ENCODE measurements at places on chromosomes 1 and 21.

DNA sequence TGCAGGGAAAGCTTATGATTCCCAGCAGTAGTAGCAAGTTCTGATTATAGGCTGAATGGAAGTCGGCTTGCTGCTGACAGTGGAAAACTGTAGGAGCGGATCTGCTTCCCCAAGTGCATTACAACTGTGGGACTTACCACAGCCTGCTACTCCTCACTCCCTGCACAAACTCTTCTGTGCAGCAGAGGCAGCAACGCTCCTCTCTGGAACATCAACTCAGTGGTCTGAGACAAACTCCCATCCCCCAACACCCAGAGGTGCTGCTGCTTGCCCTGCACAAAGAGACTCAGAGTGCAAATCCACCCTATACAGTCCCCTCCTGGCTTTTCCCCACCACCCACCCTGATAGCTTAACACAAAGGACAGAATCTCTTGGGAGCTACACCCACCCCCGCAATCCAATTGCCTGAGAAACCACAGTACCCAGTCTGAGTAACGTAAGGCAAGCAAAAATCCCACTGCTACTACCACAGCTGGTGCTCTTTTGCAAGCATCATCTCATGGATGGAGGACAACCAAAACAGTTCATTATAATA lies 1455.2 kb downstream of the AMY1C start:
- DNase-seq, result no peak

GRCh38 chr1:87497380-87498203 lies 168.9 kb downstream of the LMO4 start:
- no peak for DNase-seq

- DNase-seq, result no peak
Measured at GRCh38 chr1:196464480-196464941, 143.7 kb downstream of the KCNT2 start.

DNA sequence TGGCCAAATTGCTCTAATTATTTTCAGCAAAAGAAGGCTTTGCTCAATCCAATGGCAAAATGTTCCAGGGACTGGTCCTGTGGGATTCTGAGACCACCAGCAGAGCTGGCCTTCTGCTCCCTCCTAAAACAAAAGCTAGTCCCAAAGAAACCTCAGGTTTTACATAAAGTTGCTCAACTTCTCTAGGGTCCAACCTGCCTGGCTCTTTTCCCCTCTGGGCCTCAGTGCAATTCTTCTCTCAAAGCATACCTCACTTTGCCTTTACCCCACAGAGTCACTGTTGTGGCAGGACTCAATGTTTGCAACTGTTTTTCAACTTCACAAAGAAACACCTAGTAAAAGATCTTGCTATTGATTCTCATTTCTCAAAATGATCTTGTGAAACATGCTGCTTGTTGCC lies 39.8 kb downstream of the TBX15 start:
- DNase-seq, result no peak

DNA sequence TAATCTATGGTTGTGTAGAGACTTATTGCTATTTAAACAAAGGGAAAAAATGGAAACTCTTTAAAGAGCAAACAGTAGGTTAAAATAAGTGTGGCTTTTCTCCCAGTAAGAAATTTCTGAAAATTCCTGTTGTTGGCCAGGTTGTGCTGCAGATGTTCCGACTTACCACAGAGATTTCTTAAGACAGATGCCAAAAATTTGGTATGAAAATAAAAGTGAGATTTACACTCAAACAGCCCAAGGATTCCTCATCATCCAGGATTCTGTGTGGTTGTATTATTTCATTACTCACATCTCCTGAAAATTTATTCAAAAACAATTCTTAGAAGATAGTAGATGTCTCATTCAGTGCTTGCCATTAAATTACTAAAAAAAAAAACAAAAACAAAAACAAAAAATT lies 296.7 kb upstream of the PTBP2 start:
- no peak for DNase-seq

- no peak for DNase-seq
Measured at GRCh38 chr1:238951809-238952208, 434.6 kb upstream of the CHRM3 start.

DNA sequence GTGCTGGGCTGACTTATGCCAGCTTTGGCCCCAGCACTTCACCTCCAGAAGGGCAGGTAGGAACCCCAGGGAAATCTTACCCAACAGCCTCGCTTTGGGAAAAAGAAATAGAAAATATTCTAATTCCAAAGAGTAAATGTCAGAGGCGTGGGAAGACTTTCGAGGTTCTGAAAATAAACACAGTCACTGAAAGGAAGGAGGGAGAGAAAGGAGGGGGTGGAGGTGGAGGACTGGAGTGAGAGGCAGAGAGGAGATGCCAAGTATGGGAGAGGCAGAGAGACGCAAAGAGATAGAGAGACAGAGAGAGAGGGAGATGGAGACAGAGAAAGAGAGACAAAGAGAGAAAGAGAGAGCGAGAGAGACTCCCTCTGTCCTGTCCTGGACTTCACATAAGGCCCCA lies 395.0 kb downstream of the PTPRU start:
- DNase-seq, result no peak

GRCh38 chr1:15724949-15725880 lies 10.8 kb upstream of the SLC25A34 start:
- DNase-seq, result no peak

- peak; percentile 57 for DNase-seq
Measured at GRCh38 chr1:53600561-53600960, 138.4 kb downstream of the GLIS1 start.

DNA sequence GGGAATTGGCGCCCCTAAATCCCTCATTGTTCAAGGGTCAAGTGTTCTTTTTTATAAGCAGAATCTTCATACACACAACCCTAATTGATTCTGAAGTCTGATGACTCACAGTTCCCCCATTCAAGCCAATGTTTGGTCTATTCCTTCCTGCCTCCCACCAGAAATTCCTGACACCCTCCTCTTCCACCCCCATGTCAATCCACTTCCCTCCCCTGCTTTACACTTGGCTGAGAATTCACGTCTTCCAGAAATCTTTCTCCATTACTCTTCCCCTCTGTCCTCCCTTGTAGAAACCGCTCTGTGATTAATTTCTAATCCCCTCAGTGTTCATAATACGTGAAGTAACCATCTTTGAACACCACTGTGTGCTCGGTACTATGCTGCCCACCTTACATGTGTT lies 76.2 kb upstream of the CD34 start:
- DNase-seq, result no peak

DNA sequence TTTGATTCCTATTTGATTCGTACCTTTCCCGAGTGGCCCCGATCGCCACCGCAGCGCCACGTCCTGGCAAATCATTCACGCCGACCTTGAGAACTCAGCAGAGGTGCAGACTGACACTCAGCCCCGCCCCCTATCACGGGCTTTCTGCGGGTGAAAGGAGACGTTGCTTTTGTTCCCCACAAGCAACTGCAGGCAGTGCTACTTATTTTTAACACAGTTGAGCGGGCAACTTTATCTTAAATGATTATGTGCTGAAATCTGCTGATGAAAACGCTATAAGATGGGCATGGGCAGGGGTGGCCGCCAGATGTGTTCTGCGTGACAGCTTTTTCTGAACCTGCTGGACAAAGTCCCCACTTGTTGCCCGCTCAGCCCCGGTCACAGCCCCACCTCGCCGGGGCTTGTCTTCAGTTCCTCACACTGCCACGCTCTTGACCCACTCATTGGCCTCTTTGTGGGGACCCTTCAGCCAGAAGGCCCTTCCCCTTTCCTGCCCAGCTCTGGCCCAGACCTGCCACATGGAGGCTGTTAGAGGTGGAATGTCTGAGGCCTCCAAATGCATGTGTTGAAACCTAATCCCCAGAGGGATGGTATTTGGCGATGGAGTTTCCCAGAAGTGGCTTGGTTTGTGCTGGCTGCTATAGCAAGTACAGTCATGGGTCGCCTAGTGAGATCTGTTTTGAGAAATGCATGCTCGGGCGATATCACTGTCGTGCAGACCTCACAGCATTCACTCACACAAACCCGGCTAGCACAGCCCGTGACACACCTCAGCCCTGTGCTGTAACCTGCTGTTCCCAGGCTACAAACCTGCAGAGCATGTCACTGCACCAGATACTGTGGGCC lies 15.7 kb upstream of the PDXK start:
- peak; percentile 76 for DNase-seq

- DNase-seq, result no peak
Measured at GRCh38 chr1:192443616-192444015, 126.8 kb downstream of the RGS21 start.

- DNase-seq, result no peak
Measured at GRCh38 chr21:39066829-39067780, 116.1 kb downstream of the PSMG1 start.

GRCh38 chr1:99850459-99851291 lies 514 bp downstream of the AGL start:
- no peak for DNase-seq

Data from posterior cingulate gyrus (tissue), 11 donors.